ENCODE measurements at places on chromosomes 5 and 9.

GRCh38 chr9:6052293-6052919, 37.0 kb upstream of the RANBP6 start:
- DNase-seq = no peak

DNA sequence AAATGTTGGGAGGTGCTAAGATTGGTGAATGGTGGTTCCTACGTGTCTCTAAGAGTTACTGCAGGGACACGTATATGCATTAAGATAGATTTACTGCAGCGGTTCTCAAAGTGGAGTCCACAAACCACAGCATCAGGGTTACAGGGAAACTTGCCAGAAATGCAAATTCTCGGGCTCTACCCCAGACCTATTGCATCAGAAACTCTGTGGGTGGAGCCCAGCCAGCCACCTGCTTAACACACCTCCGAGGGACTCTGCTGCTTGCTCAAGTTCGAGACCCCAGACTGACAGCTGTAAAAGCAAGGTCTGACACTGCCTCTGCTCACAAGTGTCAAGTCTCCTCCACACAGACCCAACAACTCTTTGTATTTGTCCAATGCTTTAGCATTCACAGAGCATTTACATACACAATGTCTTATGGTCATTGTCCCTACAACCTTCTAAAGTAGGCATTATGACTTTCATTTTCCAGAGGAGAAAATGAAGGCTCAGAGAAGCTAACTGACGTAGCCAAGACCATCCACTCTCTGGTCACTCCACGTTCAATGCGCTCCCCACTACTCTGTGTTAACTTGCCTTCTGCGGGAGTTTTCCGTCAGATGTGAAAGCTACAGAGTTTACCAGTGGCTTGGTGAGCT, 48.8 kb downstream of the HSD17B3 start:
- DNase-seq = no peak

DNA sequence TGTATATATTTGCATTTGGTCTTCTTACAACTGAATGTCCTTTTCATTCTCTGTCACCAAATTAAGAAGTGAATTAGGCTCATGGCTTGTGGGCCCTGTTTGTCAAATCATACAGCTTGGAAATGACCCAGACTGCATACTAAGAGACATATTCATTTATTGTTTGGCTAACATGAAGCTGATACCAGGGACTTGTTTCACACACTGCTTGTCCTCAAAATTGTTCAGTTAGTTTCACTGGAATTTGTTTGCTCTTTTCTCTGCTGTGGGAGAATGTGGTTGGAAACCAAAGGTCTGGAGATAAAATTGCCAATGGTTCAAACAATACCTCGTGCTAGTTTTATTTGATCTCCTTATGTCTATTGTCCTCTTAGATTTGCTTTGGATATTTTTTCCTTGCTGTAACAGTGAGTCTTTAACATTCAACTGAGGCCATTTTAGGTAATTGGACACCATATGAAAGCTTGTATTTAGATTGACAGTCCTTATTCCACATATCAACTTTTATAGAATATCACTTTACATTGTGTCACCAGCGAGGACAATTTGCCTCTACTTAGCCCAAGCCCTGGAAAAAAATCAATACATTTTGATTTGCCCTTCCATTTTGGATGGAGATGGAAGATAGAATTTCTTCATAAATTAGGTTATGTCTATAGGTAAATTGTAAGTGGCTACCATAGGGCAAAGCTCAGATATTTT, 144.3 kb upstream of the MTAP start:
- DNase-seq = no peak

GRCh38 chr5:52767217-52767743, 20.4 kb upstream of the ITGA1 start:
- DNase-seq = no peak

DNA sequence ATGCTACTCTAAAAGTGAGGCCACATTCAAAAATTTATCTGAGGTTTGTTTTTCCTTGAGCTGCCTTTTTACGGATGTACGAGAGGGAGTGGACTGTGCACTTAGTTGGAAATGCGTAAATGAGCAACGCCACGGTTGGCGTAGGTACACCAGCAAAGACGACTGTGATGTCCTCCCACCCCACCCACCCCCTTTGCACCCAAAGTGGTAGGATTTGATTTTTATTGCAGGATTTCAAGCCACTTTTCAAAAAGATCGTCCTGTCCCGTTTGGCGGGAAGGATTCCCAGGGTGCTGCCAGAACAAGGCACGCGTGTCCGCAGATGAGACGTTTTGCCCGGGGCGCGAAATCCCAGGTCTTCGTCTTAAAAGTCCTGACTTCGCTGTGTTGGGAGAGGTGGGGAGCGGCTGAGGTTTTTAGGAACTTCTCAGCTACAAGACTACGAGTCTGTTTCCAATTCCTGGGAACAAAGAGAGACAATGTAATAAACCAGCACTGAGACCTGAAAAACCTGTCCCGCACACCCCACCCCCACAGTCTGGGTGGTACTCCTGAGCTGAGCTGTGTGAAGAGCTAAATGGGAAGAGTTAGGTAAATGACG, 1.0 kb upstream of the TLE1 start:
- peak; percentile 13 for DNase-seq

GRCh38 chr5:10311595-10312425, 4.1 kb upstream of the CMBL start:
- no peak for DNase-seq

GRCh38 chr9:124450931-124451661, 845 bp downstream of the ADGRD2 start:
- no peak for DNase-seq

GRCh38 chr9:123003466-123003865, 30.0 kb upstream of the GPR21 start:
- DNase-seq = no peak

- peak; percentile 69 for DNase-seq
Measured at GRCh38 chr9:91949946-91950664, at the start of gene ROR2. Gene ROR2 (minus strand): TSS chr9:91950228.

DNA sequence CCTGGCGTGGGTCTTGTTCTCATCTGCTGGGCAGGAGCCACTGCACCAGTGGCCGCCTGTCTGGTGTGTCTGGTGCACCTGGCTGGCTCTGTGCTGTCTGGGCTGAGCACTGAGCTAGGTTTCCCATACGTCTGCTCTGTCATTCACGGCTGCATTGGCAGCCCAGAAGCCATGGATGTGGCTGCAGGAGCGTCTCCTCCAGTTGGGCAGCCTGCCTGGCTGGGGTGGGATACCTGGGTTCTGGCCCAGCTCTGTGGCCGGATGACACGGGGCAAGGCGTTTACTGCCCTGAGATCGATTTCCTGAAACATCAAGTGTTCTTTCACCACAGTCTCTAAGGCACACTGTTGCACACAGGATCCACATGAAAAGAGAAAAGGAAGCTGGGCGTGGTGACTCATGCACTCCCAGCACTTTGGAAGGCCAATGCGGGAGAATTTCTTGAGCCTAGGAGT, 25.5 kb upstream of the SLC25A51 start:
- DNase-seq = no peak

DNA sequence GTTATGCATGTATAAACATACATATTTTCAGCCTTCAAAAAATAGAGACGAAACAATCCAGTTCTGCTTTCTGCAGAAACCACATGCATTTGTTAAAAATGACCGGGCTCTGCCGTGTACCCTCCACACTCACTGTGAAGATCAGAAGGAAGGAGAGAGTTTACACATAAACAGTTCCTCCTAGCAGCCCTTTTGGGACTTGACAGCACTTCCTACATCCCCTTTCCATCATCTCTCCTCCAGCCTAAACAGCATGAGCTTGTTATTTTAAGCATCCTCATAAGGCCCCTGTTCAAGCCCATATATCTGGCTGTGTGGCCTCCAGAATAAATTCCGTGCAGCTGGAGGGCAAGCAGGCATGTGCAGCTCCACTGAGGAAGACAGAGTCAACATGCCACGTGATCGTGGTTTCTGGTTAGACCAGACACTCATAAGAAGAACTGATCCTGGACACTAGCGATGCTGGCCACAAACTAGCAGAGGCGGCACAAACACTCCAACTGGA, 42.2 kb downstream of the NIPAL4 start:
- DNase-seq = no peak

GRCh38 chr9:84919440-84919839, 249.9 kb downstream of the NTRK2 start:
- DNase-seq = no peak

GRCh38 chr5:51691538-51692079, 308.4 kb downstream of the ISL1 start:
- DNase-seq = no peak

DNA sequence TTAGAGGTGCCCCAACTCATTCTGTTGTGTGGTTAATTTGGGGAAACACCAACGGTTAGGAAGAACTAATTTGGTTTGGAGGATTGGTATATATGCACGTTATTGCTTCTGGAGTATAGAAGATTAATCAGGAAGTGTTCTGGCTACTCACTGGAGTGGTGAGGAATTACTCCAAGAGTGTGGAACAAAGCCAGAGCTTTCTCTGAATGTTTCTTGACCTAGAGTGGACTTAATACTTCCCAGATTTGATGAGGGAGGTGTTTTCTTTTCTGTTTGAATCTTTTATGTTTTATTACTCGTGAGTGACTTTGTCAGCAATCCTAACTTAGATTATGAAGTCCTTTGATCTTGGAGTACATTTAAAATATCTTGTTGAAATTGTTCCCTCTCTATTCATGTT, 163.7 kb downstream of the MAN2A1 start:
- DNase-seq = no peak

DNA sequence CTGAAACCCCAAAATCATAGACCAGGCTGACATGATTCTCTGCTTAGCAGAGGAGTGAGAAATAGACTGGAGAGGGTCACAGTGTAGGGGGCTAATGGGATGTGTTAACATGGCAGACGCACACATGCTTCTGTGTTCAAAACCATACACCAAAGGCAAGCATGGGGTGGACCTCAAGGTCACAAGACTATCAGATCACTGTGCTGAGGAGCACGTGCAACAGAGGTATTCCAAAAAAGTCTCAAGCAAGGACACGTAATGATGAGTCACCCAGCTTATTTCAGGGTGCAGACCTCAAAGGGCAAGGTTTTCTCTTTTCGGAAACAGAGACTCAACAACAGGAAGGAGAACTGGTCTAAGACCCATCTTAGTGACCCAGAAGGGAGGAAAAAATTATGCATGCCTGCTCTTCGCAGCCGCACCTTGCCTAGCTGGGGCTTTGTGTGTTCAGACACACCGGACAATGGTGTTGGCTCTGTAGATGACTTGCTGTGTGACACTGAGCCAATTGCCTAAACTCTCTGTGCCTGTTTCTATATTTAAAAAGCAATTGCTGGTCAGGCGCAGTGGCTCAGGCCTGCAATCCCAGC, 20.3 kb downstream of the WHRN start:
- DNase-seq = peak; percentile 37

DNA sequence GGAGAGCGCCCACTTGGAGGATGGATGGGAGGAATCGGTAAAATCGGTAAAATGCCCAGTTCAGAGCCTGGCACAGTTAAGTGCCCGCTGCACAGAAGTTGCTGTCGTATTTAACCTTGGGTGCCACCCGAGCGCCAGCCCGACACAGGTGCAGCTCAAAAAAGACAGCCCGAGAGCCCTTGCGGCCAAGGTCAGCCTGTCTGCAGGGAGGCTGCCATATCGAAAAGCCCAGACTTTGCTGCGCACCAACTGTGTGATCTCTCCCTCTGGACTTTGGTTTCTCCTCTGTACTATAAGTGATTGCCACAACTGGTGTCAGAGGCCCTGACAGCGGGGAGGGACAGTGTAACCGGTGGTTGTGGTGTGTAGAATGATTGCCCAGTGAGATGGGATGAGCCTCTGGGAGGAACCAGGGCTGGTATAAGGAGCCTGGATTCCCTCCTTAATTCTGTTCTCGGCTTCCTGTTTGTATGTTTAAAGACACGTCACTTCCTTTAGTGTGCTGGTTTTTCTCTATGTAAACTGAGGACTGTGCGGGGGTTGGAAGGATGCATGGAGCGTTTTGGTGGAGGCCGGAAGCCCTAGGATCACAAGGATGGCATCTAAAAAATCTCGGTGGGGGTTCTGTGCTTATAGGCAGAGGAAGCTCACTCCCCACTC, 792 bp downstream of the NTMT1 start:
- no peak for DNase-seq

GRCh38 chr5:113269023-113269997, 165.5 kb downstream of the TSSK1B start:
- DNase-seq = no peak

DNA sequence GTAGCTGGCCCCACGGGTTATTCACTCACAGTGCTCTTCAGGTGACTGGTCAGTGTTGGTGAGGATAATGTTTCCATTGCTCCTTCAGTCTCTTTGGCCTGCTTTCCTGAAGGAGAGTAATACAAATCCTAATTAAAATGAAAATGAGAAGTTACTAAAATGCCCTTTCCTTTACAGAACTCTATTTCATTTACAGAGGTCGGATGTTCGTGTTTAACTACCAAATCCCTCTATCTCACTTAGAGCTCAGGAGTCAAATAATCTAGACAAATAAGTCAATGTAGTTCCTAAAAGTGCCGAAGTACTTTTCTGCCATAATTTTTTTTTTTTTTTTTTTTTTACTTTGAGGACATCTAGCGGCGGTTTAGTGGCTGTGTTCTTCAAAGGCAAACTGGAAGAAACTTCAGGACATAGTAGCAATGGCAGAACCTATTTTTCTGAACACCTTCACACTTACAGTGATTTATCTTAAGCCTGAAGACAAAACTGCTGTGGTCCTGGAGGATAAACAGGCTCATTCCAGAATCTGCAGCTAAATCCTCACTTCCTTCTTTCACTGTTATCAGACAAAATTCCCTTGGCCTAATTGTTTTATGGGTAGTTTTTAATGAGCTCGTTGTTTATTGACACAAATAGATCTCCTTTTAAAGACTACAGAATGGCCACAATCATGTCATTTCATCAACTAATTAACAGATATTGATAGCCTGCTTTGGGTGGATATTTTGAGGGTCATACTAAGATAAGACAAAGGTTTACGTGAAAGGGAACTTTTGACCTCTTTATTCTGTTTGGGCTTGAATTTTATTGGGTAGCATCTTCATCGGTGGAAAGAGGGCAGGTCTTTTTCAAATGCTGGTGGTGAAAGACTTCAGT, 207.6 kb upstream of the DMRTA1 start:
- no peak for DNase-seq

DNA sequence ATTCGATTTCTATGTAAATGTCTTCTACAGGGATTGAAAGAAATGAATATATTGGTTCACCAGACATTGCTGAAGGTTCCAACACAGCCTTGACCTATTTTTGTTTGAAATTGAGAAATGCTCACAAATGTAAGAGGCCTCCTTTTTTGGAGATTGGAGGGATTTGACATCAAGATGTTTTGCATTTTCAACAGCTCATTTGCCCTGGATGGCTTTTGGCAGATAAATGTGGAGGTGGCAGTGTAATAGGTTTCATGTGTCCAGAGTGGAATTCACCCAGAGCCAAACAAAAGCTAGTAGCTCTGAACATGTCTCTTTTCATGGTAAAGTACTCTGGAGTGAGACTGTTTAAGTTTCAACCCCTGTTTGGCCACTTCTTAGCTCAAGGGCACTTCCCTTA, 77.3 kb downstream of the PALM2AKAP2 start:
- DNase-seq = no peak

DNA sequence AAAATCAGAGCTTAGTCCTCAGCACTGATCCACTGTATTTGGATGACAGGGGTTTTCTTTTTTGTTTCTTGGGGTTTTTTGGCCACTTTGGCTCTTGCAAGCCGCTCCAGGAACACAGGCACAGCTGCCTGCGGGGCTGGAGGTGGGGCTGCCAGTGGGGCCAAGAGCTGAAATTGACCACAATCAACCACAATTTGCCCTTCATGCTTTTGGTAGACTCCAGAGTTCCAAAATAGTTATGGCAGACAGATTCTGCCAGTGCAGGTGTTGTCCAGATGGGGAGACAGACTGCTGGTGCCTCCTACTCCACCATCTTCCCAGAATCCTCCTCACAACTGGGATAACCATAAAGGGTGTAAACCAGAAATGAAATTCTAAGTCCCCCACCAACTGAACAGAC, 36.5 kb downstream of the PLEKHG4B start:
- DNase-seq = no peak

- DNase-seq = no peak
Measured at GRCh38 chr5:28822071-28822470, 1783.7 kb upstream of the CDH9 start.

All from HTR-8/SVneo (cell line).